ENCODE measurements at places on chromosomes 2 and 18.

DNA sequence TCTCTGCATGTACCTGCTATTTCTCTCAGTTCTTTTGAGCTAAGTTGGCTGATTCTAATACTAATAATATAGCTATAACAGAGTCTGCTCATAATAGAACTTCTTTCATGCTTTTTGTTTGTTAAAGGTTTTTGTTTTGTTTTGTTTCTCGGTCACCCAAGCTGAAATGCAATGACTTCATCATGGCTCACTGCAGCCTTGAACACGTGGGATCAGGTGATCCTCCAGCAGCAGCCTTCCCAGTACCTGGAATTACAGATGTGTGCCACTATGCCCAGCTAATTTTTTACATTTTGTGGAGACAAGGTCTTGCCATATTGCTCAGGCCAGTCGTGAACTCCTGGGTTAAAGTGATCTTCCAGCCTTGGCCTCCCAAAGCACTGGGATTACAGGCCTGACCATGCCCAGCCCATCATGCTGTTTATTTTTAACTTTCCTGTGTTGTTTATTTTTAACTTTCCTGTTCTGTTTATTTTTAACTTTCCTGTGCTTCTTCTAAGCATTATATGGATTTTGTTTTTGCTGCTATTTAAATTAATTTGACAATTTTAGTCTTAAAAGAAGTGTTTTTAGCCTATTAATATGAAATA, 763.8 kb upstream of the CDH7 start:
- DNase-seq, result no peak

- no peak for DNase-seq
Observed at GRCh38 chr2:18527822-18528221, 32.6 kb downstream of the RDH14 start.

GRCh38 chr2:108615480-108616090, 81.3 kb downstream of the LIMS1 start:
- DNase-seq, result no peak

DNA sequence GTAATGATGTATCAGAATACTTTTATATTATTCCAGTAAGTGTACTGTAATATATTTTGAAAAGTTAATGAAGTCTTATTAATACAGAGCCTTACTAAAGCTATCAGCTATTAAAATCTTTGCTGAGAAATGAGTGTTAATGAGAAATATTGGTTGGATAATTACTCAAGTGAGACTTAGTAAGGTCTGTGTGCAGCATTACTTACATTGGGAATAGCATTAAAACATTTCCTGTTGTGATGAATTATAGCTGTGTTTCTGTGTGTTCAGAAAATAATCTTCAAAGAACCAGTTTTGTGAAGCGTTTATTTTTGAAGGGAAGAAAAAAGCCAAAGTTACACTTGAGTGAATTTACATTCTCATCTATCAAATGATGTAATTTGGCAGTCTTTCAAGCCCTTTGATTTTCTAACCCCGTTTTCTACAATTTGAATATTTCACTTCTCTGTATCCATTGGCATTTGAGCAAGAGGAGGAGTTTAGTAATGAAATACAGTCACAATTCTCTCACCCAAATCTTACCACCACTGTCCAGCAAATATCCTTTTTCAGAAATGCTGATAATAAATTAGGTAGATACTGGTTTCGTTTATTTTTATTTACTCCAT, 123.5 kb upstream of the BOD1L2 start:
- no peak for DNase-seq

All from iris pigment epithelial cell (primary cell).